Muscle of back (tissue), 13 donors: ENCODE measurements at places on chromosomes 5 and 9.
A peak's percentile ranks its signal among the peaks of the same experiment; 100 is the strongest.

GRCh38 chr9:129206905-129207304 is 28.8 kb upstream of the IER5L start:
- DNase-seq, result no peak

- DNase-seq, result no peak
Observed at GRCh38 chr9:34715639-34716215, 5.8 kb upstream of the CCL21 start.

DNA sequence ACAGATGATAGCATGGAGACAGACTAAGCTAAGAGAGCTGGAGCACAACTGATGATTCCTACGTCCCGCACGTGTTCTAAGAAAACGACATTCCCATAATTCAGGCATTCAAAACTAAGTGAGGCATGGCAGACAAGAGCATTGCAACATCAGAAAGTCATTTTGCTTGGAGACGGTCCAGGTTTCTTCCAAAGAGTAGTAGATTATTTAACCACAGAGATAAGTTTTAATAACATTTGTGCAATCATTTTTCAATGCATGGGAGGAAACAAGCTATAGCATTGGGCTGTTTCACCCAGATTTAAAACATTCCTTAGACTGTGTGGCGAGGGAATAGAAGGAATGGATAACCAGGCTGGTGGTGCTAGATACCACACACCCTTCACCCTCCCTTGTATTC is 117.2 kb downstream of the APBA1 start:
- peak; percentile 68 for DNase-seq

GRCh38 chr5:142221091-142221860 is 103.5 kb downstream of the SPRY4 start:
- DNase-seq, result peak; percentile 17

GRCh38 chr5:159342840-159343239 is 12.6 kb upstream of the IL12B start:
- DNase-seq, result no peak
